H1 (cell line): ENCODE measurements at places on chromosomes 3 and 15.

GRCh38 chr15:50262533-50262932 lies 3.0 kb downstream of the HDC start:
- no peak for DNase-seq

DNA sequence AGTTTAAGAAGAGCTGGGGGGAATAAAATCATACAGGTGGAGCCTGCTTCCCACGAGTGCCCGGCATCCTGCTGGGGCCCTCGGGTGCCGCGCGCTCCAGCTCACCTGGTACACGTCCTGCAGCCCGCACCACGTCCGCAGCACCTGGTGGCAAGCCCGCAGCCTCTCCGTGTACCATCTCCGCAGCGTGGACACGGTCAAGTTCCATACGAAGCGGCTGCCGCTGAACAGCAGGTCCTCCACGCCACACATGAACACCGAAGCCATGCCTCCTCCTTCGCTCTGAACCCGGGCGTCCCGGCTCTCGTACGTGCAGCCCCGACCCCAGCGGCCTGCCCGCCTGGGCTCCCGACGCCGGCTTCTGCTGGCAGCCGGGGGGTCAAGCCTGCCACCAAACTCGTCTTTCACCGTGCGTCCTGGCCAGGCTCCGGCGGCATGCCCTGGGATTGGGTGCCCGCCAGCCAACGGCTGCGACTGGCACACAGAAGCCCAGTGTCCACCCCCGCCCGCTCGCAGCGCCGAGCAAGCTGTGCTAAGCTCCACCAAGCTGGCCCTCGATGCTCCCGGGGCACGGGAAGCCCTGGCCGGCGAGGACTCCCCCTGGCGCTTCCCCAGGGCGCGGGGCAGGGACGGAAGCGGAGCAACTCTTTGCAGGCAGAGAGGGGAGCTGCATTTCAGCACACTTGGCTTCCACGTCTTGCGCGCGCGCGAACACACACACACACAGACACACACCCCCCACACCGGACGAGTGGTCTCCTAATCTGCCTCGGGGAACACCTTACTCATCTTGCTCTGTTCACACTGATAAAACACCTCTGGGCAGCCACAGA lies at the start of gene FRMD4B:
Gene FRMD4B (minus strand): TSS at position 366 of the 833 bp plus-strand sequence. CDS start 99 bp downstream, at position 267.
- DNase-seq, result no peak

DNA sequence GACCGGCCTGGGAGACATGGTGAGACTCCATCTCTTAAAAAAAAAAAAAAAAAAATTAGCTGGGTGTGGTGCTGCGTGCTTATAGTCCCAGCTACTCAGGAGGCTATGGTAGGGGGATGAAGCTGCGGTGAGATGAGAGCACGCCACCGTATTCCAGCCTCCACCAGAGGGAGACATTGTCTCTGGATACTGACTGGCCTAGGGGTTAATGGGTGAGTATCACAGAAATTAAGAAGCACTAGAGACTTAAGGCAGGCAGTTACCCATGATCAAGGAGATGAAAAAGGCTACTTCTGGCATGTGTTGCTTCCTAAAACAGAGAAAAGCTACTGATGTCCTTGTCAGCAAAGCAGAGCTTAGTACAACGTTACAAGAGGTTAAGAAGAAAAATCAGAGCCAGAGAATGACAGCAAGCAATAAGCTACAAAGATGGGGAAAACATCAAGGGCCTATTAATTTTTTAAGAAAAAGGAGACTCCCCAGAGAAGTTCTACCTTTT lies 8.6 kb downstream of the TFRC start:
- no peak for DNase-seq

DNA sequence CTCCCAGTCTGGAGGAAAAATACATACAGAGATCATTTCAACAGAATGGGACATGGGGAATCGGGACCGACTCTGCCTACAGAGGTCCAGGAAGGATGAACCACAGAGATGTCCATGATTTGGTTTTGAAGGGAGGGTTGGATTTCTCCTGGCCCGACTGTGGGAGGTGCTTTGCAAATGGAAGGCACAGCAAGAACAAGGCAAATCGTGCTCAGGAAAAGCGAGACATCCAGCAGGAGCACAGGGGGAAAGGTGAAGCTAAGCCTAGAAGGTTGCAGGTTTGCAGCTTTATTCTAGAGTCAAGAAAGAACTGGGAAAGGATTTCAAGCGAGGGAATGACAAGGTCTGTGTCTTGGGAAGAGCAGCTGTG lies 181.9 kb downstream of the OPA1 start:
- no peak for DNase-seq

DNA sequence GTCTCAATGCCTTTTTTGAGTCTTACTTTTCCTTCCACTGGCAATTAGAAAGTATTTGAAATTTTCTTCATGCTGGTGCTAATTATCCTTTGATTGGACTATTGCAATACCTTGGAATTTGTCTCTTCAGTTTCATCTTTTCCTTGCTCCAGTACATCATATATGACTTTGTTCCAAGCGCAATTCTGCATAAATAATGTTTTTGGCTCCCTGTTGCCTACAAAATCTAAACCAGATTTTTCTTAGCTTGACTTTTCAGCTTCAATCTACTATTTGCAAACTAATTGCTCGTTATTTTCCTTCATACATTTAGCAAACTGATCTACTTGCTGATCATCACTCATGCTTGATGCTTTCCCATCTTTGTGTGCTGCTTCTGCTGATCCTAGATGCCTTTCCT lies 230.8 kb upstream of the GPR149 start:
- DNase-seq, result no peak

DNA sequence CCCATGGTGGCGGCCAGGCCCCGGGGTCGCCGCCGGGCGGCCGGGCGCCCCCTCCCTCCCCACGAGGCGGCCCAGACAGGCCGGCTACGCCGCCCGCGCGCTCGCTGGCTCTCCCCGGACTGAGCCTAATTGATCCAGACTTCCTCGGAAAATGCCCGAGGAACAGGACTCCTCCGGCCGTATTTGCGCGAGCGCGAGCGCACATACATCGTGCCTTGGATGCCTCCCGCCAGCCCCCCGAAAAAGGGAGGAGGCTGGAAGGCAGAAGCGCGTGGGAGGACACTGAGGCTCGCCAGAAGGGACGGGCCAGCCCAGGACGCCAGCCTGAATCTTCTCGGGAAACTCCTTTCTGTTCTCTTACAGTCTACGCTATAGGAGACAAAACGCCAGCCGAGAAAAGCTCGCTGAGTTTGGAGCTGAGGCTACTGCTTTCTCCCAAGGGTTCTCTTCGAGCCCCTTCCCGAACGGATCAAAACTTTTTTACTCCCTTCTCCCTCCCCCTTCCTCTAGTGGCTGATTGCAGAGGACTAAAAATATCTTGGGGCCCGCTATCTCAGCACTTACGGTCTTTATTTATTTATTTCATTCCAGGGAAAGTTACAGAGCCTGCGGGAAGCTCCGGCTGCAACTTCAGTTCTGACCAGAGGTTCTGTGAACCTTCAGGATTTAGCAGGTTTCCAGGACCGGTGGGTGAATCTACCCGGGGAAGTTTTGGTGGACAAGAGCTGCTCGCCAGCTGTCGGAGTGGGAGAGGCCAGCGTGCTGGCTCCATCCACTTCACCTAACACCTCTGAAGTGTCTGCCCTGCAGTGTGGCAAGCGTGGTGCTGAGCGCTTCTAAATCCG lies at the start of gene PDZRN3:
Gene PDZRN3 (minus strand): TSS at position 121 of the 845 bp plus-strand sequence.
- peak; percentile 34 for DNase-seq

GRCh38 chr15:69138963-69139362 lies 21.5 kb upstream of the GLCE start:
- no peak for DNase-seq

DNA sequence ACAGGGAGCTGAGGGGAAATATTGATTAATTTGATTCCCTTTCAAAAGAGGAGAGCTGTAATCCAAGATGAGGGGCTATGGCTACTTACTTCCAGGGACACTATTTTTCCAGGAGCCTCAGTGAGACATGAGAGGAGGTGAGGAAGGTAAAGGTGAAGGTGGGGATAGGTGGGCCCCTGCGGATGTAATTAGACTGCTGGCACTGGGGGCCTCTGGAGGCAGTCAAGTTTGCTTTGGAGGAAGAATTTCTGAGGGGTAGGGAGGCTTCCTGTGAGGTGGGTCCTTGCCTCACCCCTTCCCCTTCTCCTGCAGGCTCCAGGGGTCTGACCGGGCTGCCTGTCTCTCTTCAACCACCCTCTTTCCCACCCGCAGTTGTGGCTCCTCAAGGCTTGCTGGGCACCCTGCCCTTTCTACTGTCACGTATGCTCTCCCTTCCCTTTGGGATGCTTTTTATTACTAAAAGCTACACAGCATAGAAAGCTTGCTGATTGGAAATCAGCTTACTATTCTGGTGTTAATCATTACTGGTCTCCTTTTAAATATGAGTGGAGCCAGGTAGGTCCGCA lies 22.5 kb downstream of the GASK1A start:
- no peak for DNase-seq

GRCh38 chr15:90930861-90931574 lies 1.3 kb downstream of the HDDC3 start:
- no peak for DNase-seq
